ENCODE measurements at places on chromosomes 6 and 20.

DNA sequence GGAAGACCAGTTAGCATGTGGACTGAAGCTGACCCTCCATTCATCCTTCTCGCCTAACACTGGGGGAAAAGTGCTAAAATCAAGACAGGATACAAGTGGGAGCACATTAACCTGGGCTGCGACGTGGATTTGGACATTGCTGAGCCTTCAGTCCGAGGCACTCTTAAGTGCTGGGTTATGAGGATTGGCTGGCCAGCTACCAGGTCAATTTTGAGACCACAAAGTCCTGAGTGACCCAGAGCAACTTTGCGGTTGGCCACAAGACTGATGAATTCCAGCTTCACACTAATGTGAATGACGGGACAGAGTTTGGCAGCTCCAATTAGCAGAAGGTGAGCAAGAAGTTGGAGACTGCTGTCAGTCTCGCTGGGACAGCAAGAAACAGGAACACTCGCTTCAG, 20.7 kb downstream of the FUCA2 start:
- DNase-seq = no peak

GRCh38 chr6:40713002-40713719, 126.0 kb upstream of the LRFN2 start:
- no peak for DNase-seq

DNA sequence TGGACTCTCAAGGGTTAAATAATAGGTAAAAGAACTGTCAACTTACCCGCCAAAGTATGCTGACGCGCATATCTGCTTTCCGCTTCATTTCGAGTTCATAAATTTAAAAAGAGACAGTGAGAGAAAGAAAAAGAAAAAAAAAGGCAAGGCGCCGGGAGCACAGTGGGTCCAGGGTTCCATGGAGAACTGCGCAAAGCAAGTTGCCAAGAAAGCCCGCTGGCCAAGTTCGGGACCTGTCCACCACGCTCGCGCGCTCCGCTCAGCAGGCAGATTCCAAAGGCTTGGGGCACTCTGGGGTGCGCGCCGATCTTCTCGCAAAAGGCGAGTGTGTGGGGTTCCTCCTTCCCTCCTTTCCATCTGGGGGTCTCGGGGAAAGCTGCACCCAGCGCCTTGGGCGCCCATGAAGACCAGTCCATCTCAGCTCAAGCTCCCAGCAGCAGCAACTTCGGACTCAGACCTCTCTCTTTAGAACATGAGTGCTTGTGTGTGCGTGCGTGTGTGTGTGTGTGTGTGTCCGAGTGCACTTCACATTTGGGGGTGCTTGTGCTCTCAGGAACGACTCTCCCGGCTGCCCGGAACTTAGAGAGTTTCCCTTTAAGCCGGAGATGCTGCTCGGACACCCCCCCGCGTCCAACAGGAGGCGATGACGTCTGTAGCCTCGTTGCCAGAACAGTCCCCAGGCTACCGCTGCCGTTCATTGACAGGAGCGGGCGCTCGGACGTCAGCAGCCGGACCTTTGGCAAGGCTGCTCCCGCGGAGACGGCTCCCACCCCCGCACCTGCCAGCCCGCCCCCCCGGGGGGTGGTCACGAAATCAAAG, 180.0 kb downstream of the TBXT start:
- no peak for DNase-seq

DNA sequence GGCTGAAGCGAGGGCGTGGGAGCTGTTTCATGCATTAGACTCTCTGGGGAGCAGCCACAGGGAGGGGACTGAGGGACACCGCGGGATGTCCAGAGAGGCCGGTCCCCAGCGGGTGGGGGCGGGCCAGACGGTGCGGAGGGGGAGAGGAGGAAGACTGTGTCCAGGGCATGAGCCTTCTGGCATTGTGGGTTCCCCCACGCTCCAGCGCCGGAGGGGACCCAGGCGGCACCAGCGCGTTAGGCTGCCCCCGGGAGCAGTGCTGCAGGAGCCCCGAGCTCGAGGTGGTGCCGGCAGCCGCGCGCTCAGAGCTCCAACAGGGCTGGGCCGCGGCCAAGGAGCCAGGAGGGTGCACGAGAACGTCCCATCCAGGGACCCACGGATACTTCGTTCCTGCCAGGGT, 14.4 kb downstream of the SLC22A3 start:
- DNase-seq = no peak

- no peak for DNase-seq
These were observed 99.3 kb upstream of the BMP5 start for GRCh38 chr6:55974688-55975087.

DNA sequence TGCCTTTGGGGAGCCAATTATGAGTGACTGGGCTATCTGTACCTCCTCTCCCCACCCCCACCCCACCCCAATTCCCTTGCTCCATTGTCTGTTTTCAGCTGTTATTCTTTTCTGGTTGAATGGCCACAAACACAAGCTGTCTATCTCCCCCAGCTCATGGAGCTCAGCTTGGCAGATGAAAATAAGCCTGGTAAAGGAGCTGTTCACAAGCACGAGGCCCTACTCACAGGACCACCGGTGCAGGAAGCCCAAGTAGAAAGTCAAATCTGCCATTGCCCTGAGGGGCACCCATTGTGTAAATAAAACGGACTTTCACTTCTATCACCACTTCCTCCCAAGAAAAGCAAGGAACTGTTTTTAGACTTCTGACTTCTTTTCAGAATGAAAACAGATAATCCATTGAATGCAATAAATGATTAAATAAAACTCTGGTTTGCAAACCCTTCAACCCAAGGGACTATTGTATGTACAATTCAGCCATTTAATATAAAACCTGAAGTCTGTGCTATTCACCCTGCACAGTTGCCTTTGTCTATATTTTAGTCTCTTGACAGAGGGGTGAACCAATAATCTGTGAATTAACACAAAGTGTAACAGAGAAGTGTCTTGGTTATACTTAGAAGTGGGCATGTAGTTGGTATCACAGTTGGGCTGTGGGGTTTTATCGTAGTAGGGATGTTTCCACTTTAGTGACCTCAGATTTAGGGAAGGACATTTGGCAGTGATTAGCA, 27.7 kb downstream of the RIPOR2 start:
- DNase-seq = no peak

DNA sequence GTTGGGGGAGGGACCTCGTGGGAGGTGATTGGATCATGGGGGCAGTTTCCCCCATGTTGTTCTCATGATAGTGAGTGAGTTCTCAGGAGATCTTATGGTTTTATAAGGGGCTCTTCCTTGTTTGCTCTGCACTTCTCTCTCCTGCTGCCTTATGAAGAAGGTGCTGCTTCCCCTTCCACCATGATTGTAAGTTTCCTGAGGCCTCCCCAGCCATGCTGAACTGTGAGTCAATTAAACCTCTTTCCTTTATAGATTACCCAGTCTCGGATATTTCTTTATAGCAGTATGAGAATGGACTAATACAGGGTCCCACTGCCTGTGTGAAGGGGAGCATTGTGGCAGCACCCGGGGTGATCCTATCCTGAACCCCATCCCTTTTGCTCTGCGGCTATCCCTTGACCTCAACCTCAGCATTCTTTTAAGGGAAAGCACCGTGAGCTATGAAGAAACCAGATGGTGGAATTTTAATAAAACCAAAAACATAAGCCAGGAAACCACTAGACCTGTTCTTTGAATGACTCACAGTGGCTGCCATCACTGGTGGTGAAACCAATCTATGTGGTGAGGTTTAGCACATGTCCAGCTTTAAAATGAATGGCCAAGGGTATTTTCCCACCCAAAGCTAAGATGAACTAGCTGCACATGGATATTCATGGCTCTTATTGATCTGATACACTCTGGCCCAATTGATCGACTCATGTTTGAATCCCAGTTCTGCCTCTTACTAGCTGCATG, 62.2 kb downstream of the ZDHHC14 start:
- DNase-seq = no peak

GRCh38 chr6:169816975-169817374, 65.6 kb downstream of the ERMARD start:
- DNase-seq = no peak

DNA sequence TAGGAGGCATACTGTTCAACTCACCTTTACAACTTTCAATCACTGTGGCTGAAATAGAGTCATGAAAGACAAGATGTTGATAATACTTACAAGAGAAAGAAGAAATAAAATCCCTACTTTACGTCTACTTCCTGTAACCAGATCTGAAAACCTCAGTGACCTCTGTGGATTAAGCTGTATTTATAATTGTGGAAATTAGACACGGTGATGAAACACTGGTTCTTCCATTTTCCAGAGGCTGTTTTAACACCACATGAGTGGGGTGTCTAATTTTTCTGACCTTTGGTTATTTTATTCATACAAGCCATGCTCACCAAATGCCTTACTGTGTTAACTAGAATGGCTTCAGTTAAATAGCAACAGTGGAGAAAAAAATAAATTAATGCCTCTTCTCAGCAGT, 58.5 kb upstream of the HIVEP1 start:
- no peak for DNase-seq

- DNase-seq = no peak
These were observed 18.6 kb downstream of the FAM83B start for GRCh38 chr6:54865091-54865631.

- no peak for DNase-seq
These were observed 75.2 kb downstream of the GJA1 start for GRCh38 chr6:121510568-121511177.

GRCh38 chr6:168209420-168209819, 110.2 kb downstream of the DACT2 start:
- no peak for DNase-seq

DNA sequence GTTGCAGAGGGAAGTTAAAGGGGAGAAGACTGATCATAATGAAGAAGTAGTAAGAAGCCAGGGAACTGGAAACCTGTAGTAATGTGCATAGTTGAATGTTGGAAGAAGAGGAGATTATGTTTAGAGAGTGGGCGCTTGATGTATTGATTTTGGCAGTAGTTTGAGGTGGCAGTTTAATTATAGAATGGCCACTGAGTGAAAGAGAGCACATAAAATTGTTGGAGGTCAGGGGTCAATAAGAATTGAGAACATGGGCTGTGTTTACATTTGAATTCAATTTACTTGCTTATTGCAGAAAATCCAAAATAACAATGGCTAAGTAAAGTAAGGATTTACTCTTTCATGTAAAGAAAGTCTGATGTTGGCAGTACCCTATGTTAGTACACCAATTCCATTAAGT, 15.7 kb downstream of the VTA1 start:
- no peak for DNase-seq

DNA sequence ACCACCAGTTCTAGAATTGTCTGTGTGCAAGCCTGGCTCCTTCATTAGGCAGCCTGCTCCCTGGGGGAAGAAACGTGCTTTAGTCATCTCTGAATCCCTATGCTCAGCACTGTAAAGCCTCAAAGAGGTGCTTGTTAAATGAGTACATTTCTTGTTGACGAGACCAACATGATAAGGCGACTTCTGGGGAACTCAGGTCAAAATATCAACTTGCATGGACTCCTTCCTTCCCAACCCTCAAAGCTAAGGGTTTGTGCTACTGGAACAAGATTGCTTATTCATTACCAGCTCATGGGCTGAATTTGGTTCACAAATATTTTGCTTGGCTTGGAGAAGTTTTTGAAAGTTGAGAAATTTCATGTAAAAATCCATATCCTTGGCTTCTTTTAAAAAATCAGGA, 10.6 kb downstream of the KCNG1 start:
- no peak for DNase-seq

DNA sequence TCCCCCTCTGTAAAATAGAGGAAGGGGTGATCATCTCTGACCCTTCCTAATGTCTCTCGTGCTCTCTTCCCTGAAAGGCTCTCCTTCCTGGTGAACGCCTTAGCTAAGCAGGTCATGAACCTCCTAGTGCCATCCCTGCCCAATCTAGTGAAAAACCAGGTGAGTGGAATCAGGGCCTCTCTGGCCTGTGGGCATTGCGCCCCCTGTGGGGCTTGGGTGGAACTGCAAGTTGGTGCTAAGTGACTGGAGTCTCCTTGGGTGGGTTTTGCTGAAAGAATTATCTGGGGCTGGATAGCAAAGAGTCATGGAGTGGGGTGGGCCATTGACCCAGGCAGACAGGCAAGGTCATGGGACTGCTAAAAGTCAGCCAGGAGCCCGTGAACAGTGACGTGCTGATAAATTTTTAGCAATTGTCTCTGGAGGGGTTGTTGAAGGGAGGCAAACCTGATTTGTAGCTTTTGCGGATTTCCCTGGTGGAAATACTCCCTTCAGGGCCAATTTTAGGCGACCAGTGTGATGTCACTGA, 8.9 kb downstream of the BPIFB1 start:
- peak; percentile 61 for DNase-seq

DNA sequence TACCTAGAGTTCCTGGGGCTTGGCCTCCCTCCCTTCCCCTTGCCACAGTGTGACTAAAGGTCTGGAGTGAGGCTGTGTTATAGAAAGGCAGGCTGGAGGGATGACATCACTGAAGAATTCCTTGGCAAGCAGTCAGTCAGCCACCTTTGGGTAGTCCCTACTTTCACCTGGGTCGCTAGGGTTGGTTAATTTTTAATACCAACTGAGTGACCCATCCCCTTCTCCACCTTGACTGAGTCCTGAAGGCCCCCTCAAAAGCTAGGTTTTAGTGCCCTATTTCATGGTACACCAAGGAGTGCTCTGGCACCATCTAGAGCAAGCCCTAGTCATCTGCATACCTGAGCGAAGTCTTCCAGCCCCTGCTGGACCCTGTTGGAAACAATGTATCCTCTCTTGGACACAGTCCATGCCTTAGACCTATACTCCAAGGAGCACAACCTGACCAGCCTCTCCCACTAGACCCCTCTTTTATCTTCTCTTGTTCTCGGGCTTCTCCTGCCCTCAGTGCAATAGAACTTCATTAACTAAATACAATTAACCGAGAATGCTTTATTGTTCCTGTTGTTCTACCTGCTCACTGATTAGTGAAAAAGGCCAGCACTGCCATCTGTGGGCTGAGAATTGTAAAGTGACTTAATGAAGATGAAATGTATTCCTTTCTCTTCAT, 44.6 kb downstream of the RIN2 start:
- peak; percentile 59 for DNase-seq

- no peak for DNase-seq
These were observed 28.1 kb downstream of the NFYA start for GRCh38 chr6:41100871-41101287.

DNA sequence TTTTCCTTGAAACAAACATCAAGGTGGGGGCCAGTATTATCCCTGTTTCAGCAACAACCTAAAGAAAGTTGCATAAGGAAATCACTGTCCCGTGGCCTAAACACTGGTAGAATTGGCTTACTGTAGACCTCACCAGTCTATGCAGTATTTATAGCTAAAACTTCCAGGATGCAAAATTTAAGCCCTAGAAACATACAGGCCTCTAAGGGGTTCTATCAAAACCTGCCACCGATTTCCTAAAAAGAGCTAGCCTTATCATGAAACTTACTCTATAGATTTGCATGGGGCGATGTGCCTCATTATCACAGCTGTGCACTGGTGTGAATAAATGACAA, 84.3 kb upstream of the FOXQ1 start:
- no peak for DNase-seq

DNA sequence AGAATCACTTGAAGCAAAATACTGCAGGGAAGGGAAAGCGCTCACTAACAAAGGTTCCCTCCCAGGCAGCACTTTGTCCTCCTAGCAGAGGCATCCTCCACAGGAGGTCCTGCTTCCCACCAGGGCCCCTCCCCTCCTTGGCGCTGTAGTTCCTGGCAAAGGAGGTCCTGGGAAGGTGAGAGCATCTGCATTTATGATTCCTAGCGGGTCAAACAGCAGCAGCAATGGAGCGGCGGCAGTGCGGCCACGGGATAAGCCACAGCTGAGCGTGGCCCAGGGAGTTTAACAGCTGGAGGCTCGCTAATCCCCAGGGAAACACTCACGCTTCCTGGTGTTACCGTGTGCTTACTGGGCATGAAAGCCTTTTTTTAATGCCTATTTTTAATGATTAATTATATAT, 185.8 kb downstream of the TTLL2 start:
- DNase-seq = no peak

Measured in PC-9 (cell line).